CD4-positive, alpha-beta T cell treated with Interleukin-15 for 4 hours (primary cell): ENCODE measurements at places on chromosomes 1 and 21.
A peak's percentile ranks its signal among the peaks of the same experiment; 100 is the strongest.

DNA sequence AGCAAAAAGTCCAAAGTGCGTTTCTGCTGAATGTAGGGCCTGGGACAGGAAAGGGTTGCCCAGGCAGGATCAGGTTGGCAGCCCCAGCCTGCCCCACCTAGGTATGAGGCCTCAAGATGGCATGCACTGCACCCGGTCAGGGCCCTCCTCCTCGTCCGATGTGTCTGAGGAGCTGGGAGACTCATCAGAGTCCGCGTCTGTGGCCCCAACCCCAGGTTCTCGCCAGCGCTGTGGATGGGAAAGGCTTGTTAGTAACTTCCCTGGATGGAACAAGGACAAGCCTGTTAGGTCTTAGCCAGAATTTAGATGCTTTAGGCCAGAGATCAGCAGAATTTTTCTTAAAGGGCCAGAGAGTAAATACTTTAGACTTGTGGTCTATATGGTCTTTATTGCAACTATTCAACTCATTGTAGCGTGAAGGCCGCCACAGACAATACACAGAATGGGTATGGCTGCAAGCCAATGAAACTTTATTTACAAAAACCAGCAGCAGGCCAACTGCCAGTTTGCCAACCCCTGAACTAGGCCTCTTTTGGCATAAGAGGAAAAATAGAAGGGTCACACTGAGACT, 12.4 kb downstream of the PEA15 start:
- DNase-seq, result no peak

GRCh38 chr1:155729031-155729898, 40.4 kb downstream of the DAP3 start:
- peak; percentile 38 for DNase-seq

DNA sequence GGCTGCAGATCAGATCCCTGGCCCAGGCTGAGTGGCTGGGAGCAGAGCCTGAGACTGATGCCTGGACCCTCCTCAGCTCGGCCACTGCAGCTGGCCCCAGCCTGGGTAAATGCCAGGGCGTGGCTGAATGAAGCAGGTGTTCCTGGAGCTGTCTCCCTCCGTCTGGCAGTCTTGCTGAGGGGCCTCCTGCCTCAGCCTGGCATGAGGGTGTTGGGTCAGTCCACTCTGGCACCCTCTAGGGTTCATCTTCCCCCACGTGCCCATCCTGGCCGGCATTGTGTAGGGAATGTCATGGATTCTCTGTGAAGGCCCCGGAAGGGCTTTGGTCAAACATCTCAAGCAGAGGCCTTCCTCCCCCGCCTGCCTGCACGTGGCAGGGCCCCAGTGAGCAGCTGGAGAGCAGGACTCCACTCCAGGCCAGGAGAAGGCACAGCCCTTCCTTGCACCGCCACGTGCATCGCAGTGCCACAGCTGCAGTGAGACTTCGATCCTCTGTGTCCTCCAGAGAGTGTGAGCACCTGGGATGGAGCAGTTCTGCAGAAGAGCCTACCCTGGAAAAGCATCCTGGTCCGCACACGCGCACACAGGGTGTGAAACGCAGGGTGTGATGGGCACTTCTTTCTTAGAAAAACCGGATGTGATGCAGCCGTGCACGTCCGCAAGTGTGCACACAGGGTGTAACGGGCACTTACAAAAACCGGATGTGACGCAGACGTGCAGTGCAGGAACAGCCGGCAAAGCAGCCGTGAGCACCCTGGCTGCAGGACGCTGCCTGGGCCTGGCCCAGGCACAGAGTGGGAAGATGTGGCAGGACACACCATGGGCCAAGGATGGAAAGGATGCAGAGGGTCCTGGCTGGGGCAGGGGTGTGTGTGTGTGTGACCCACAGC, 4.6 kb upstream of the KRTAP10-4 start:
- no peak for DNase-seq

DNA sequence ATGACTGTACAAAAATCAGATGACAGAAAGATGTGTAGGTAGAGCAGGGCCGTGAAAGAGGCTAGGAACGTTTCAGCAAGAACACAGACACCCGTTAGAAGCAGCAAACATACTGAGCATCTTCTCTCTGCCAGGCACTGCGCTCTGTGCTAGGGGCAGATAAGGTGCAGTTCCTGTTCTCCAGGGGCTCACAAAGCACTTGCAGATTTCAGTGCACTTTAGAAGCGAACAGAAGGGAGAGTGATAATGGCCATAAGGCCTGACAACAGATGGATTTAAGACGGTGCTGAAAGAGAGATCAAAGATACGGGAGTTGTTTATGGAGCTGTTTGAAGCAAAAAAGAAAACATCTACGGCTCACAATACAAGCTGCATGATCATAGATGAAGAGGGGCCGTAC, 200.3 kb upstream of the FOXD3 start:
- no peak for DNase-seq

DNA sequence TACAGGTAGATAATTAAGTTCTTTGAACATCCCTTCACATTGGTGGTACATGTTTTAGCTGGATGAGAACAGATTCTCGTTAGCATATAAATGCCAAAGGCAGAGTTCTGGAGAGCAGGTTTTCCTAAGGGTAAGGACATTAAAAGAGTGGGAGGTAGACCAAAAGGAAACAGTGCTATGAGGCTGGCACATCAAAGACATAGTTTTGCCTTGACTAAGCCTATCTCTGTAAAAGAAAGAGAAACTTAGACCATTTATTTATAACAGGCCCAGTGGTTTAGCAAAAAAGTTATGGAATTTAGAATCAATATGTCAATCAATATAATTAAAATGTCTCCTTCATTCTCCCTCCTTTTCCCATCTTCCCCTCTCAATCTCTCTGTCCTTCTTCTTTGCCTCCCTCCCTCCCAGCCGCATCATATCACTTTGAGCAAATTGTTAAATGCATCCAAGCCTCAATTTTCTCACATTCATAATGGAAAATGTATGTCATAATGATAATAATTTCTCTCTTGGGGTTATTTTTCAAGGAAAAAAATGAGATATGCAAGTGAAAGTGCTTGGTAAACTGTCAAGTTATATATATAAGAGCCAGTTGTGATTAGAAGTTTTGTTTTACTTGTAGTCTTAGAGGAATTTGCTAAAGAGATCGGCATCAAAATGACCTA, 209.9 kb upstream of the SGIP1 start:
- no peak for DNase-seq

DNA sequence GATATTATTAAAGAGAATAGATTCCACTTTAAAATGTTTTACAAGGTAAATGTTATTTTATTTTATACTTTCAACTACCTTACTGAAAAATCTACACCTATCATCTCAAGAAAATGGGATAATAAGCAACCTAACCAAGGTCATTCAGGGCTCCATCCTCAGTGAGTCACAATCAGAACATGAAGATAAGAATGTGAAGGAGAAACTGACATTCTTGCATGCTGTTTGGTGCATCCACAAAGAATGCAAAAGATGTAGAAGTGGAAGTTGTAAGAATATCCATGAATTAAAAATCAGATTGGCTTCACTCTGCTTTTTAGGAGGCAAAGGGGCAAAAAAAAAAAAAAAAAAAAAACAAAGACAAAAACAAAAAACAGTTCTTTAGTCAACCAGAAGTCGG, 6.5 kb downstream of the WARS2 start:
- no peak for DNase-seq

DNA sequence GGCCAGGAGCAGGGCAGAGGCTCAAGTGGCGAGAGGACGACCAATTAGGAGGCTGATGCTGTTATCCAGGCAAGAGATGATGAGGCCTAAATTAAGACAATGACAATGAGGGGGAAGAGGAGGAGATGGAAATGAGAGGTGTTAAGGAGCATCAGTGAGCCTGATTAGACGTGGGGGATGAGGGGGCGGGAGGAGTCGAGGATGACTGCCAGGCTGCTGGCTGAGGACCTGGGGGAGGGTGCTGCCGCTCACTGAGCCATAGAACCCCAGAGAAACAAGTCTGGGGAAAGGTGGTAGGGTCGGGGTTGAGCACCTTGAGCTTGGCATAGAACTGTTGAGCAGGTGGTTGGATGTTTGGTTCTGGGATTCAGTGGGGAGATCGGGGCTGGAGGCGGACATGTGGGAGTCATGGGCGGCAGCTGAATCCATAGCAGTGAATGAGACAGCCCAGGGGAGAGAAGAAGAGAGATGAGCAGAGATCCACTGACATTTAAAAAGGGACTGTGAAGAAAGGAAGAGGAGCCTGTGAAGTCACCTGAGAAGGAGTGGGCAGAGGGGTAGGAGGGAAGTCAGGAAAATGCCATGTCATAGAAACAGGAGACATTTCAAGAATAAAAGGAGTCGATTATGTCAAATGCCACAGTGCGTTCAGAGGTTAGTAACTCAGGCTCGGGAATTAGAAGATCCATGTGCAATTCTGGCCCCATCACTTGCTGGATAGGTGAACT, 28.5 kb downstream of the DLGAP3 start:
- DNase-seq, result no peak

GRCh38 chr1:205971082-205971481, 27.8 kb upstream of the SLC26A9 start:
- no peak for DNase-seq

DNA sequence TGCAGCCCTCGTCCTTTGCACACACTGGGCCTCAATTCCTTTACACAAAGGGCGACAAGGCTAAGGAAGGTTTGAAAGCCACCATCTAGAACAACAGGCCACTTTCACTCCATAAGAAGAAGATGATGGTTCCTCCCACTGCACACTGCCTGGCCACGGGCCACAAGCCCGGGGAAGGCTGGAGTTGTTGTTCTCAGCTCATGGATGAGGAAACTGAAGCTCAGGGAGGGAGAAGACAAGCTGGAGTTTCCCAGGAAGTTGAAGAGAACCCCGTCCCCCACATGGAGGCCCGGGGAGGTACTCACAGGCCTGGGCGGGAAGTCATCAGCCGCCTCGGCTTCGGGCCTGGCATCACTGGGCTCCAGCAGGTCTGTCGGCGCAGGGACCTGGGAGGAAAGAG, 24.6 kb upstream of the DDOST start:
- DNase-seq, result no peak

DNA sequence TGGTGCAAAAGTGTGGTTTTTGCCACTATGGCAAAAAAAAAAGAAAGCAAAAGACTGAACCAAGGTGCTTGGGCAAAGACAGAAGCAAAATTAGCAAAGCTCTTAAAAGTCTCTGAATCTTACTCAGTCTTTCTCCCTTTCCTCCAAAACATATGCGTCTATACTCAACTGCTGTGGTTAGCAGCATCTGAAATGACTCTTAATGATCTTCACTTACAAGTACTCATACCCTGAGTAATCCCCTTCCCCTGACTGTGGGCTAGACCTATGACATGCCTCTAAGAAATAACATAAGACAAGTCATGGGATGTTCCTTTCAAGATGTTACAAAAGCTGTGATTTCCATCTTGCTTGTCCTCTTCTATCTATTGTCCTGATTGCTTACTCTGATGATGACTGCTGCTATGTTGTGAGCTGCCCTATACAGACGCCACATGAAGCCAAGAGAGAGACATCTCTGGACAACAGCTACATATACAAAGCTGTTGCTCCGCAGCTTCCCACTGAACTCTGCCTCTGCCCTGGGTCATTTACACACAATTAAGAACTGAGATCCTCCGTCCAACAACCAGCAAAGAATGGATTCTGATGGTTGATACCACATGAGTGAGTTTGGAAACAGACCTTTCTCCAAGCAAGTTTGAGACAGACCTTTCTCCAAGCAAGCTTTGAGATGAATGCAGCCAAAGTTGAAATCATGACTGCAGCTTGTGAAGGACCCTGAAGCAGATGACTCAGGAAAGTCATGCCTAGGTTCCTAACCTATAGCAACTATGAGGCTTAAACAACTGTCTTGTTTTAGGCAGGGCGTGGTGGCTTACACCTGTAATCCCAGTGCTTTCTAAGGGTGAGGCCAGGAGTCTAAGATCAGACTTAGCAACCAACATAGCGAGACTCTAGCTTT, 55.2 kb downstream of the PUM1 start:
- peak; percentile 44 for DNase-seq

- no peak for DNase-seq
Measured at GRCh38 chr1:33435096-33435820, 4.4 kb upstream of the PHC2 start.

DNA sequence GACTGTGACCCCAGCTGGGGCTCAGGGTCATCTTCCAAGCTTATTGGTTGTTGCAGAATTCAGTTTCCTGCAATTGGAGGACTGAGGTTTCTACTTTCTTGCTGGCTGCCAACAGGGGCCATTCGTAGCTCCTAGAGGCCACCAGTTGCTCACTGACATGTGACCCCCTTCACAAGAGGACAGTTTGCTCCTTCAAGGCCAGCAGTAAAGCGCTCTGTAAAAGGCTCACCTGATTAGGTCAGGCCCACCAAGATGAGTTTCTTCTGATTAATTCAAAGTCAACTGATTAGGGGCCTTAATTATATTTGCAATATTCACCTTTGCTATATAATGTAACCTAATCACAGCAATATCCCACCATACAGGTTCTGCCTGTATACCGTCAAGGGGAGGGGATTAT, 68.9 kb downstream of the SLC9A1 start:
- DNase-seq, result no peak

DNA sequence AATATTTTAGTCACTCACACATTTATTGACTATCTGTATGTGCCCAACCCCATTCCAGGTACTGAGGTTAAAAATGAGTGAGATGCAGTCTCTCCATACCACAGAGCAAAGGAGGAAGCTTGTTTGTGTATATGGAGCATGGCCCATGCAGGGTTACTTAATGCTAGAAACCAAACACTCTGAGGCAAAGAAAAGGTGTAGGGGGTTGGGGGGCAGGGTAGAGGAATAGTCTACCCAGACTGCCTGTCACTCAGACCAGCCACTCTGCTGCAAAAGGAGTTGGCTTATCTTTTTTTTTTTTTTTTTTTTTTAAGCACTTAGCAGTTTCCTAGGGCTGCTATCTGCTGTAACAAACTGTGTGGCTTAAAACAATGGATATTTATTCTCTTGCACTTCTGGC, 19.8 kb downstream of the PGM1 start:
- no peak for DNase-seq

GRCh38 chr21:42039911-42040351, 29.8 kb upstream of the ZBTB21 start:
- no peak for DNase-seq

DNA sequence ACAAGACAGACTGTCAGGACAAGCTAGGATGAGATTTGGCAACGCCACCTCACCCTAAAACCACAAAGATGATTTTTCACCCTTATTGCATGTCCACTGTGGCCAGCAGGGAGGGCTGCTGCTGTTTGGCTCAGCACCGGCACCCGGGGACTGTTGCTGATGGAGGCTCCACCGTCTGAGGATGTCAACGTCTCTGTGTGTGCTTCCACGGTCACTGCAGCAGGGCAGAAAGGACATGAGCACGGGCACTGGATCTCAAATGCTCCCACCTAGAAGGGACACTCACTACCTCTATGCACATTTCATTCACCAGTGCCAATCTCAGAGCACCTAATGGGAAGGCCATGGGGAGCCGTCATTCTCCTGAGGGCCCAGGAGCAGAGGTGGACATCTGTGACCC, 599.6 kb downstream of the PTPRU start:
- DNase-seq, result no peak

GRCh38 chr1:223729906-223730305, 17.6 kb downstream of the CAPN2 start:
- DNase-seq, result no peak

GRCh38 chr1:183588827-183589226, 1.4 kb downstream of the NCF2 start:
- DNase-seq, result no peak

- DNase-seq, result no peak
Measured at GRCh38 chr1:66217021-66217420, 316.9 kb upstream of the SGIP1 start.
